ENCODE measurements at places on chromosomes 12 and 14.

DNA sequence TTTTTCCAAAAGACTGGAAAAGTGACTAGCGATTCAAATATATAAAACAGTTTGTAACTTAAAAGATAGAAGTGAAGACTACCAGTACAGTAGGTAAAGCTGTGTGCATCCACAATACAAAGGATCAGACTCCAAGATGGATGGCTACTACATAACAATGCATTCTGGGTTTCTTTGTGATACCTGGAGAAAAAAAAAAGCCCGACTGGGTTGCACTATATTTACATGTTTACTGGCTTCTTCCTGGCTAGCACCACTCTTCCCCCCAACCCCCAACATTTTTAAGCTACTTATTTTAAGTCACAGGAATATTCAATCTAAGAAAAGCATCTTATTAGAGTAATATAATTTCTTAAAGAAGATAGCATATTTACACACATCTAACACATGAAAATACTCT is 61.1 kb upstream of the SINHCAF start:
- no peak for DNase-seq

- DNase-seq = no peak
These were observed 101.9 kb upstream of the OVCH1 start for GRCh38 chr12:29599381-29599780.

DNA sequence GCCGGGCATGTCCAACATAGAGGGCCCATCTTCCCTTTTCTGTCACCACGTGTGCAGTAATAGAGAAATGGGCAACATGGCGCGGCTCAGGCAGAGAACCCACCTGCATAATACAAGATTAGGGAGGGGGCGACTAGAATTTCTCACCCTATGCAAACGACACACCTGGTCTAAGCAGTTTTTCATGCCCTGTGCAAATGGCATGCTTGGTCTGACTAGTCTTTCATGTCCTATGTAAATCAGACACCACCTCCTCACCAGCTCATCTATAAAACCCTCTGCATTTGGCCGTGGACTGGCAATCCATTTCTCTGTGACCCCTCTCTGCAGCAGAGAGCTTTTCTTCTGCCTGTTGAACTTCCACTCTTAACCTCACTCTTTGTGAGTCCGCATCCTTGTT is 180.2 kb upstream of the PZP start:
- no peak for DNase-seq

- no peak for DNase-seq
These were observed 16.7 kb downstream of the ERG28 start for GRCh38 chr14:75643985-75644384.

DNA sequence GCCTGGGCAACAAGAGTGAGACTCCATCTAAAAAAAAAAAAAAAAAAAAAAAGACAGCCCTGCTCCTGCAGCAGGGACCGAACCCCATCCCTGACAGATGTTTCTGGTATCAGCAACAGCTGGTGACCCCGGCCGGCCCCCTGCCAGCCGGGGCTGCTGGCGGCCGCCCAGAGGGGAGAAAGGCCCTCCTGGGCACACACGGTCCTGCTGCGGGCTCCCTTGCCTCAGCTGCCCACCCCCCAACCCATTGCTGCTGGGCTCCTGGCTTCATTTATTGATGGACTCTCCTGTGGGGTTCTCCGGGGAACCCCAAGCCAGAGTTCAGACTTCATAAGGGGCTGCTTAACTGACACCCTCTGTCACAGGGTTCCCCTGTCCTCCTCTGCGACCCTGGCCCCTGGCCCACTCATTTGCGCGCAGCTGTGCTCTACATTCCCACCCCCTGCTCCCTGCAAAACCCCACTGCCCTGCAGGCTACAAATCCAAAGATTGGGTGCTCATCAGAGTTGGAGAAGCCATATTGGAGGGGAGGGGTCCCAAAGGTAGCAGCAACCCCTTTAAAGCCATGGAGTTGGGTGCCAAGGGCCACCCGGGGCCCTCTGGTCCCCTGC is 103.6 kb upstream of the RTL1 start:
- no peak for DNase-seq

- no peak for DNase-seq
These were observed 1153.0 kb upstream of the TMEM132C start for GRCh38 chr12:127113945-127114344.

Data from activated gamma-delta T cell treated with anti-CD3 and anti-CD28 coated beads, Interleukin-2, amount 50 U/mL, for 16 hours (primary cell).